Mucosa of gallbladder (tissue), 1 donor: ENCODE measurements at places on chromosomes 5 and 9.

GRCh38 chr9:8329561-8330283 lies 530.1 kb upstream of the DMAC1 start:
- peak; percentile 27 for DNase-seq

GRCh38 chr9:107665057-107665456 lies 175.5 kb upstream of the KLF4 start:
- DNase-seq = no peak

DNA sequence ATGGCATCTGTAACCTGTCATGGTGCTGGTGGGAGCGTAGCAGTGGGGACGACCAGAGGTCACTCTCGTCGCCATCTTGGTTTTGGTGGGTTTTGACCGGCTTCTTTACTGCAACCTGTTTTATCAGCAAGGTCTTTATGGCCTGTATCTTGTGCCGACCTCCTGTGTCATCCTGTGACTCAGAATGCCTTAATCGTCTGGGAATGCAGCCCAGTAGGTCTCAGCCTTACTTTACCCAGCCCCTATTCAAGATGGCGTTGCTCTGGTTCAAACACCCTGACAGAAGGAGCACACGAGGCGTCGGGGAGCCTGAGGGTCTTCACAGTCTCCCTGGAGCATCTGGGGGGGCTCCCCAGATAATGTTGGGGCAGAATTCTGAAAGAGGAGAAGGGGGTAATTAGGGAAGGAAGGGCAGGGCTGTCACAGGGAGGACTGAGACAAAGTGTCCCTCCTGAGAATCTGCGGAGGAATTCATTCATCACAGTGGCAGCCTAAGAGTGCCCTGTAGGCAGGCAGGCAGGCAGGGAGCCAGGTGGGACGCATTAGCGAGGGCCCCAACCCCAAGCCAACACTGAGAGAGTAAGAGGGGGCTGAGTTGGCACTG lies 21.3 kb upstream of the NCS1 start:
- no peak for DNase-seq

DNA sequence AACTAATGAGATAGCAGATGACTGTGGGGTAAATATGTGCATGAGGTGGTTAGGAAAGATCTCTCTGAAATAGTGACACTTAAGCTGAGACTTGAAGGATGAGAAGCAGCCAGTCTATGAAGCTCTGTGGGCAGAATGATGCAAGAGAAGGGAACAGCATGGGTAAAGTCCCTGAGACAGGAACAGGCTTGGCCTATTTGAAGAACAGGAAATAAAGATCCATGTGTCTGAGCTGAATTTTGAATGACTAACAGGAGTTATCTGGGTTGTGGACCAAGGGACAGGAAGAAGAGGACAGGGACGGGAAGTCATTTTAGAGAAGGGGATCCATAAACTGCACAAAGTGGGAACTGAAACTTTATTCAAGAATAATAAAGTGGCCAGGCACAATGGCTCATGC lies 25.6 kb upstream of the HMGCS1 start:
- no peak for DNase-seq

DNA sequence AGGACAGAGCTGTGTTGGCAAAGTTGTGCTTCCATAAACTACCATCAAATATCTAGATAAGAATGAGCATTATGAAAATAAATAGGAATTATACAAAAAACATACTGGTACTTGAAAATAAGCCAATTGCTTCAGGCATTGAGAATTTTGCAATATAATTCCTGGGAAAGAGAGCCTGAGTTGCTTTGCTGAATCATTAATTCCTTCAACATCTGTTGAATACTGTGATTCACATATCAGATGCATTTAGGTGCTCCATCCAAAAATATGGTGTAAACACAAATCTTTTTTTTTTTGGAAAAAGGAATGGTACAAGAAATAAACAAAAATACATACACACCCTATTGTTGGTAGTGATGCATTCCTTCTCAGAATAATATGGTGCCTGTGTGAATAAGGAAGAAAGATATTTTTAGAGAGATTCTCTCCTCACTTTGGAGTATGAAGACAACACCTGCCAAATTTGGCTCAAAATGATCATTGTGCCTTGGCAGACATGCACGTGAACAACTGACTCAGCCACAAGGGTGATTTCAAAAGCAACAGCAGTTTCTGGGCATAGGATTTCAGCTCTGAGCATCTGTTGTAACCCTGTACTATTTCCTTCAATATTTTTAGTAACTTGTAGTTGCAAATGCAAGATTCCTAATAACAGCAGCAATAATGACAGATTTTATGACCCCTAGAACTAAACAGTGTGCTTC lies 96.7 kb downstream of the CAVIN4 start:
- DNase-seq = no peak

DNA sequence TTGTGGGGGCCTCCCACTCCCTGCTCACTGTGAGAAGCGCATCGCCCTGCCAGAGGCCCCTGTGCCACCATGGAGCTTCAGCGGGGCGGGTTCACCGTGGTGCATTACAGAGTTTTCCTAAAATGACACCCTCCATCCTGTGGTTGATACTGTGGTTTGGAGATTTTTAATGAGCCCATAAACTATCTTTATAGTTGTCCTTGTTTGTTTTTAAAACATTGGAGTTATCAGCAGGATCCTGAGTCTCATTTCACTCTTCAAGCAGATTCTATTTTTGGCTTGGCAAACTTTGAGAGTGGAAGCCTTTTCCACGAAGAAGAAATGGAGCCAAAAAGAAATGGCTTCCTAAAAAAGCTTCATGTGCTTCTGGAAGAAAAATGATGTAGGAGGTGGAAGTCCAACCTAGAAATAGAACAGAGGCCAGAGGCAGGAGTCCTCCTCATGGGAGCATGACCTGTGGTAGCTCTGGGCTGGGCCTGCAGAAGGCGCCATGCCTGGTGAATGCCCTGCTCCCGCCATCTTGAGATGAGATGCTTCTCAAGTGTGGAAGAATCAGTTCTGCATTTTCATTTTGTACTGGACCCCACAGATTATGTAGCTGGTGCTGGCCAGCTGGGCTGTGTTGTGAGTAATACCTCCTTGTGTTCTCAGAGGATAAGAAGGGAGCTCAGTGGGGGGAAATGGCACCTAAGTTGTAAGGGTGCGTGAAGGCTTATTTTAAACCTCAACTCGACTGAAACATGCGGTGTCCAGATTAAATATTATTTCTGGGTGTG lies 79.0 kb upstream of the RAI14 start:
- DNase-seq = no peak

GRCh38 chr9:120894321-120895148 lies 17.5 kb upstream of the PHF19 start:
- DNase-seq = no peak

- no peak for DNase-seq
These were observed 322.9 kb downstream of the NTRK2 start for GRCh38 chr9:84992381-84992780.

- no peak for DNase-seq
These were observed 17.6 kb downstream of the RAPGEF1 start for GRCh38 chr9:131722255-131722654.

DNA sequence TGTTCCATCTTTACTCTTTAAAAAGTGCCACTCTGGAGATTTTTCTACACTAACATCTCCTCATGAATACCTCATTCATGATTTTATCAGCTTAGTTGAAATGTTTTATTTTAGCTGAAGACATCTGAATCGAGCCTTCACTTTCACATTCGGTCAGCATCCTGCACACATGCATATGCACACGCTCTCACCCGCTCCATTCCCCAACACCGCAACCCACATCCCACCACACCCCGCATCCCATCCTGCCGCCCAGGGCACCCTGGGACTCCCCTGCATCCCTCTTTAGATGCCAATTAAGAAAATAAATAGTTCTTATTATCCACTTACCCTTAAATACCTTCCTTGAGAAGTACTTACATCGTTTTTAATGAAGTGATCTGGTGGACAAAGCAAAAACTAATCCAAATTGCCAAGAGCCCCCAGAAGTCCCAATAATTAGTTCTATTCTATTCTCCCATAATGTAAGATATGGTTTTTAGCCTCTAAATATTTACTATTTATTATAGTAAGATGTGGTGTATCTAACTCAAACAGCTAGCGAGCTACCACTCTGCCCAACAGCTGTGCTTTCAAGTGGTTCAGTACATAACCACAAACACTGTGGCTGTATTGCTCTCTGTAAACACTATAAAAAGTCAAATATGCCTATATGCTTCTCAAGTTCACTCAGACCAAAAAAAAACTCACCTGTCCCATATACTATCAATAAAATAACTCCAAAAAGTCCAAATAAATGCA lies 38.2 kb downstream of the GZMK start:
- no peak for DNase-seq

GRCh38 chr5:174642816-174643405 lies 81.5 kb upstream of the MSX2 start:
- DNase-seq = no peak

DNA sequence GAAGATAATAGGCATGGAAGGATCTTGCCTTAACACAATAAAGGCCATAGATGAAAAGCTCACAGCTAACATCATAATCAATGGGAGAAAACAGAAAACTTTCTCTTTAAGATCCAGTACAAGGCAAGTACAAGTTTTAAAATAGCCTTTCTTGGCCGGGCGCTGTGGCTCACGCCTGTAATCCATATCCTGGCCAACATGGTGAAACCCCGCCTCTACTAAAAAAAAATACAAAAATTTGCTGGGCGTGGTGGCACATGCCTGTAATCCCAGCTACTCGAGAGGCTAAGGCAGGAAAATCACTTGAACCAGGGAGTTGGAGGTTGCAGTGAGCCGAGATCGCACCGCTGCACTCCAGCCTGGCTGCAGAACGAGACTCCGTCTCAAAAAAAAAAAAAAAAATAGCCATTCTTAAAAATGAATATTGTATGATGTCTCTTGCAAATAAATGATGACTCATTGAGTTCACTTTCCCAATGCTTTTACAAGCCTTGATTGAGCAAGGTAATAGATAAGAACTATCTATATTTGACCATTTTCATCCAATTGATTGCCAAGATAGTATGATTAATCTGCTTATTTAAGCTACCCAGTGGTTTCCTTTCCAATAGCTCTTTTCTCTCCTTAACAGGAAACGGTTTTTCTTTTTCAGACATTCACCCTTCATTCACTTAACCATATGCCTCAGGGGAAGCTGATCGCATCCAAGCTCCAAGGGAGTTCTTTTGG lies 15.8 kb downstream of the CCDC152 start:
- no peak for DNase-seq

- DNase-seq = no peak
These were observed 4.2 kb downstream of the DNAJA1 start for GRCh38 chr9:33029231-33029786.

DNA sequence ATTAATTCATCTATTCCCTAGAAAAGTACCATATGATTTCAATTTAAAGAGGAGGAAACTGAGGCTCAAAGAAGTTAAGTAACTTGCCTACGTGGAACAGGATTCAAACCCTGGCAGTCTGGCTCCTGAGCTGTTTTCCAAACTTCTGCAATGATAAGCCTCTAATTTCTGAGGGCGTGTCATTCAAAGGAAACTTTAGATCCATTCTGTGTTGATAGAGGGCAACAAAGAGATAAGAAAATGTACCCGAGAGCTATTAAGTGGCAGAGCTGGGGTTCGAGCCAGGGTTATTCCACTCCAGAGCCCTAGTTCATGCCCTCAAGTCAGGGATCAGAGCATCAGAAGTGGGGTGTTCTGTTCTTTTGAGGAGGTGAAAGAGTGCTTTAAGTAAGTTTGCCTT lies 131.4 kb downstream of the ARL15 start:
- DNase-seq = no peak

DNA sequence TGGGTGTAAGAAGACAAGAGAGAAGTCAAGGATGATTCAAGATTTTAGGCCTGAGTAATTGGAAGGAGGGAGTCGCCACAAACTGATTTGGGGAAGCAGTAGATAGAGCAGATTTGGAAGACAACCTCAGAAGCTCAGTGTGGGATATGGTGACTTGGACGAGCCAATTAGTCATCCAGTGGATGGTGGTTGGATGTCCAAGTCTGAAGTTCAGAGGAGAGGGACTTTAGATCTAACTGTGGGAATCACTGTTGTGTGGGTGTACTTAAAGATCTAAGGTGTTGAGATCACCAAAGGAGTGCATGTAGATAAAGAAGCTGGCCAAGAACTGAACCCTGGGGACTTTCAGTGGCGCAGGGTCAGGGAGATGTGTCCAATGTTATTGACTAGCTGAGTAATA lies 2.2 kb downstream of the IDNK start:
- no peak for DNase-seq

- DNase-seq = no peak
These were observed 22.8 kb upstream of the RGMB start for GRCh38 chr5:98750693-98751092.

GRCh38 chr9:10774051-10774450 lies 161.2 kb upstream of the PTPRD start:
- DNase-seq = no peak

DNA sequence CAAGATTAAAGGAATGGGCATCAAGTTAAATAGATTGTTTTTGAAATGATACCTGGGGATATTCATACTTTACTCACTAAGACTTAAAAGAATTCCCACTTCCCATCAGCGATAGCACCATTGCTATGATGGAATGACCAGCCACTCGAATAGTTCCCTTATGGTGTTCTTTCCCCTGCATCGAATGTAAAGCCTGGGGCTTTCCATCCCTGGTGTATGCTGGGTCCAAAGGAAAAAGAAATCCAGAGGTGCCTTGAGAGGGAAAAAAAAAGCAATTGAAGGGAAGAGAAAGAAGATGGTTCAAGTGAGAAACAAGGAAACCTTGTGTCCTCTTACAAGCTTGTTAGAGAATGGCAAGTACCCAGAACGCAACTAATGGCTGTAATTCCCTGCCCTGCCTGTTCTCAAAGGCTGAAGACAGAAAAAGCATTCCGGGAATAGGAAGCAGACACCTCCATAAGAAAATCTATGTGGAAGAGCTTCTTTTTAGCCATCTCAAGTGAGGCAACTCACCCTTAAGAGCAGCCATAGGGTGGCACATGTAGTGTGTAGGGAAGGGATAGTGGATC lies 351.1 kb upstream of the DAB2 start:
- DNase-seq = no peak

DNA sequence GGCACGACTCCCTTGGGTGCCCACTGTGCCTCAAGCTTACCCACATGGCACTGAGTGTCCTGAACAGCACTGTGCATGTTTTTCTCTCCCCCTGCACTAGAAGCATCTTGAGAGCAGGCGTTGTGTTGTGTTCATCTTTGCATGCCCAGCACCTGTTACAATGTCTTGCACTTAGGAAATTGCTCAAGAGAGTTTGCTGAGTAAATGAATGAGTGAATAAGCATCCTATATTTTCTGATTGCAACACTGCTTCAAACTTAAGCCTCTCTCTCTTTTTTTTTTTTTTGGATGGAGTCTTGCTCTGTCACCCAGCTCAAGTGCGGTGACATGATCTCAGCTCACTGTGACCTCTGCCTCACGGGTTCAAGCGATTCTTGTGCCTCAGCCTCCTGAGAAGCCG lies 94.5 kb downstream of the LMNB1 start:
- DNase-seq = no peak

- DNase-seq = no peak
These were observed 126.1 kb upstream of the NFIB start for GRCh38 chr9:14440062-14440461.

- DNase-seq = no peak
These were observed 404.9 kb downstream of the CDK5RAP2 start for GRCh38 chr9:120175031-120175430.

GRCh38 chr9:68462105-68462775 lies 78.4 kb downstream of the TMEM252 start:
- no peak for DNase-seq
